Activated T-cell treated with anti-CD3 and anti-CD28 coated beads, Interleukin-2, amount 50 U/mL, for 1 hour (primary cell): ENCODE measurements at places on chromosomes 3 and 15.

- DNase-seq = no peak
Measured at GRCh38 chr3:133441867-133442270, 42.0 kb downstream of the BFSP2 start.

DNA sequence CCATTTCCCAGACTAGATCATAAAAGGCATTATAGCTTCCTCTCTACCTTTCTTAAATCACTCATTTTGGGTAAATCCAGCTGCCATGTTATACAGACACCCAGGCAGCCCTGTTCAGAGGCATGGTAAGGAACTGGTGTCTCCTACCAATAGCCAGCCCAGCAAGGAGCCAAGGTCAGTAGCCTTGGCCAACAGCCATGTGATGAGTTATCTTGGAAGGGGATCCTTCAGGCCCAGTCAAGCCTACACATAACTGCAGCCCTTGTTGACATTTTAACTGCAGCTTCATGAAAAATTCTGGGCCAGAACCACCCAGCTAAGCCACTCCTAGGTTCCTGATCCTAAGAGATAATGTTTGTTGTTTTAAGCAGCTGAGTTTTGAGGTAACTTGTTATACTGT, 29.0 kb upstream of the ZMAT3 start:
- DNase-seq = no peak

DNA sequence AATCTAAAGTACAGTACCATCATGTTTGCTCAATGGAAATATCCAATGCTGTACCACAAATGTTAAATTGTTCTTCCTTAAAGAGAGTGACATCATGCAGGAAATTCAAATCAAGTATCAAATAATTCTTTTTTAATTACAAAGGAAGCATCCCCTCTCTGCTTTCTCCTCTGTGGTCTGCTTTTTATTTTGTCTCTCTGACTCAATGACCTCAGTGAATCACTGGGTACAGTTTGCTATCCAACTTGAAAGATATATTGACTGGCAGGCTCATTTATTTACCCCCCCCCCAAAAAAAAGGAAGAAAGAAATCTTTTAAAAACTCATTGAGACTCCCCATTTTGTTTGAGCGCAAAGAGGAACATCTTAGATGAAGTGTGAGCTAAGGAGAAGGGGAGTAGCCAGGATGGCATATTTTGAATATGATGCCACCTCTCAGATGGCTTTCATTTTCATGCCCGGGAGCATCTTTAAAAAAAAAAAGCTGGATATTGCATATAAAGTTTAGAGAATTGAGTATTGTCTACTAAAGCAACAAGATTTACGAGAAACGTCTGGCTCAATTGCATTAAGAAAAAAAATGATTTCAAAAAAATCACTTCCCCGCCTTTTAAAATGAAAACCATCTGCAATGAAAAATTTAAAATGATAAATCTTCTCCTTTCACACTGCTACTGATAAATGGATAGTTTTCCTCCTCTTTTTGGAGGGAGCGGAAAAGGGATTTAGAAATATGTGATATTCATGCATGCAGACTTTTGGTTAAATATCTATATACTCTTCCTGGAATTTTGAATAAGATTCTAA, 307.1 kb upstream of the DPH6 start:
- DNase-seq = no peak

- no peak for DNase-seq
Measured at GRCh38 chr15:72486144-72486543, 12.0 kb downstream of the ARIH1 start.

DNA sequence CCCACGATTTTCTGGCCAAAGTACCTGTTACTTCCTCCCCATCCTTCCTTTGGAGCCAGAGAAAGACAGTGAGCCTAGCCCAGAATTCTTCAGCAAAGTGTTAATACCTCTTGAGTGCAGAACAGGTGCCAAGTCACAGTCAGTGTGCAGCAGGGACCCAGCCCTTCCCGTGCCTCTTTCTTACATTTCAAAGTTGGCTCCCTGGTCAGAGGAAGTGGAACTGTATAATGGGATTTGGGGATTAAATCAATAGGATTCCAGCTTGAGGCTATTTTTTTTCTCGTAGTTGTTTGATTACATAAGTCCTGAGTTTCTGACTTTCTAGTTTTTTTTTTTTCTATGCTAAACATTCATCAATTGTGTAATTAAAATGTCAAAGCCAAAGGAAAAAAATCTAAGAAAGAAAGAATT, 52.6 kb upstream of the ABHD10 start:
- DNase-seq = no peak

DNA sequence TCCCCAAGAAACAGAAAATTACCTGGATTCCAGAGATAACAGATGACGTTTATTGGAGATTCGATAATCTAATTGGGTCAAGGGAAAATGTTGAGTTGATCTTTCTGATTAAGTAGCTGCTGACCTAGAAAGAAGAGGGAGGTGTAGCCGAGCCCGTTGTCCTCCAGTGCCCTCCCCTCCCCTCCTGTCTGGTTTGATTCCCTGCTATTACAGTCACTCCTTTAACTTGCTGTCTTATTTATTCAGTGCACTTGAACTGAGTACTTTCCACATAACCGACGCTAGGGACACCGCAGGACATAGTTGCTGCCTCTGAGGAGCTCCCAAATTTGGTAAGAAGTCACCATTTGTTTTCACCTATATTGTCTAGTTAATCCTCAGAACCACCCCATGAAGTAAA, 103.7 kb downstream of the AQP9 start:
- no peak for DNase-seq

- DNase-seq = peak; percentile 4
Measured at GRCh38 chr15:77831986-77832385, 199.3 kb upstream of the LINGO1 start.

DNA sequence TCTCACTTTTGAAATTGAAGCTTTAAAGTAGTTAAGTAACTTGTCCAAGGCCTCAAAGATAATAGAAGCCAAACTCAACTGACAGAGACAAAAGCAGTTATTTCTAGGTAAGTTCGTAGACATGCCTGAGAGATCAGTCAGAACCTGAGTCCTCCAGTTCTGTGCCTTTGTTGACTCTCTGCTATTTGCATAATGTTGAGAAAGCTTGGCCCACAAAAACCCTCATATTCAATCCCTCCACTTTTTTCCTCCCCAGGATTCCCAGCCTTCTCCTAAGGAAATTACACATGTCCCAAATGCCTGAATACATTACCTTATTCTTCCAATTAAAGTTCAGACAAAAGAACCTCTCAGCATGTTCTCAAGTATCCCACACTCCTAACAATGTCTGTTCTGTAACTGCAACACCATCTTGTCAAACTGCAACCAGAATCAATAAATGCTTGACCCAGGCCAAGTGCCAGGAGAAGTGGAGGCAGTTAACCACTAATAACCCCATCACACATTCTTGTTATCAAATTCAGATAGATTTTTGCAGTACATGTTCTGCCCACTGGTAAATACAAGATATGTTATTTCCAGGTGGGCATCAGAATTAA, 217.8 kb downstream of the LRRC3B start:
- no peak for DNase-seq

DNA sequence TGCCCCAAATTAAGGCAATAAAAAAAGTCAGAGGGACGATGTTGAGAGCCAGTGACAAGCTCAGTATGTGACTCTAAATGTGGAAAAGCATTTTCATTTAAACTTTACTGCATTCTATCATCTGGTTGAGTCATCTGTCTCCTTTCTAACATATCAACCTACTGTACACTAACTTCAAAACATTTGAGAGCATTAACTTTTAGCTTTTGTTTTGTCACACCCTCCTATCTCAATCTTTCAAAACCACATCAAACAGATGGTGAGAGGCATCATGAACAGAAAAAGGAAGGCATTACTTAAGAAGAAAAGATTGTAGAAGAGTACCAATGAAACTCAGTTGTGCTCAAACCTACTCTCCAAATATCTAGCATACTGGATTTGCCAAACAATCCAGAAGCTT, 4.8 kb downstream of the LRRC58 start:
- no peak for DNase-seq

GRCh38 chr15:36278219-36278618, 301.2 kb upstream of the CDIN1 start:
- DNase-seq = no peak

DNA sequence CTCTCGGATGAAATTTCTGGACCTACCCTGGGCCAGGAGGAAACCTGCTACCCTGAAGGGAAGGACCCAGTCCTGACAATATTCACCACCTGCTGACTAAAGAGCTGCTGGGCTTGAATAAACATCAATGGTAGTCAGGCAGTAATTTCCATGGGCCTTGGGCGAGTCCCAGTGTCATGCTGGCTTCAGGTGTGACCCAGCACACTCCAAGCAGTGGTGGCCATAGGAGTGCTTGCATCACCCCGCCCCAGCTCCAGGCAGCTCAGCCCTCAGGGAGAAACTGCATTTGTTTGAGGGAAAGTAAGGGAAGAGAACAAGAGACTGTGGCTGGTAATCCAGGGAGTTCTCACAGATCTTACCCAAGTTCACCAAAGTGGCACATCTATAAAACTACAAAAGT, 261.8 kb upstream of the DCBLD2 start:
- no peak for DNase-seq

- no peak for DNase-seq
Measured at GRCh38 chr3:87267953-87268645, 8.3 kb downstream of the POU1F1 start.

DNA sequence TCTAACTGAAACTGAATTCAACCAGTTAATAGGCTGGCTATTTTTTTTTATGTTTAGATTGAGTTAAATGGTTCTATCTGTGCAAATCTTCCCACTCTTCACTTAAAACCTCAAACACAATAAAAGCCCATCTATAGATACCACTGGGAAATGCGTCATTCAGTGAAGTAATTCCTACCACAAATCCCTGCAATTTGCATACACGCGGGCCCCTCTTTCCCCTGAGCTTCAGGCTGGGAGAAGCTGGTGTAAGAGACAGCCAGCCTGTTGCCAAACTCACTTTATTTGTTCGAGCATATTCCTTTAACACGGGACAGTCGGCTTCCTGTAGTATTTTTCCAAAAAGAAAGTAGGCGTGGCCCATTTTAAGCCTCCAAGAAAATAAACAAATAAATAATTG, 26.0 kb upstream of the MCTP2 start:
- no peak for DNase-seq

- DNase-seq = no peak
Measured at GRCh38 chr3:111311709-111312235, 230.2 kb upstream of the CD96 start.

DNA sequence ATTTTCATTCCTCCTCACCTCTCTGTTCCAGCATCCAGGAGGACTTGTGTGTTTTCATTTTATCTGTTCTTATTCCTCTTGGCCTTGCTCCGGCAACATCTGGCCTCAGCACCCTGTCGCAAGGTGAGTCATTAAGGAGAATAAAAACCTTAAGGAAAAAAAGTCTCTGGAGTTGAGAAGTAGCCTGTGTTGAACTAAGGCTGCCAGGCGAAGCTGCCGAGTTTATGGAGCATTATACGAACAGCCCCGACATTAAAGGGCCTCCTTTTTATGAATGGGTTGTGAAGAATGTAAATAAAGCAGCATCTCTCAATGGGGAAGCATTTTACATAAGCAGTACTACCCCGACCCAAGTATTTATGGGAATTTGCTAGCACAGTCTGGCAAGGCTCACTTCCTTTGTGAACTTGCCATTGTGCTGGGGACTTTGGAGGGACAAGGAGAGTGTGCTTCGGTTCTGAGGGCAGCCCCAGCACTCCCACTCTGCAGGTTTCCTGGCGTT, 4.7 kb downstream of the BAHD1 start:
- DNase-seq = no peak

DNA sequence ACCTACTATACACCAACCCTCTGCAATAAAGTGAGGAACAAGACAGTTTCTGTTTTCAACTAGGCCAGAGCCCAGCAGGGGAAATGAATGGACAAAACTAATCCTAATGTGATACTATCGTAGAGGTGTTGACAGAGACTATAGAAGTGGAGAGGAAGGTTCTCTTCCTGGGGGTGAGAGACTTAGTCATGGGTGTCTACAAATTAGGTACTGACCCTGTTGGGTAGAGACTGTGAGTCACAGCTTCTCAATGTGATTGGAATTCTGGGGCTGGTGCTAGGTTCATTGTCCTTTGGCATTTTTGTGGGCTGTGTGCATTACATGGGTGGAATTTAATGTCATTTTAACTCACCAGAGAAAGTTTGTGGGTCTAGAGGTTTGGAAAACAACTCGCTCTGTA, 79.3 kb downstream of the ADAMTSL3 start:
- DNase-seq = no peak

- no peak for DNase-seq
Measured at GRCh38 chr3:9883706-9884554, 3.9 kb upstream of the CIDEC start.

- no peak for DNase-seq
Measured at GRCh38 chr3:99825004-99825640, 7.5 kb downstream of the CMSS1 start.

DNA sequence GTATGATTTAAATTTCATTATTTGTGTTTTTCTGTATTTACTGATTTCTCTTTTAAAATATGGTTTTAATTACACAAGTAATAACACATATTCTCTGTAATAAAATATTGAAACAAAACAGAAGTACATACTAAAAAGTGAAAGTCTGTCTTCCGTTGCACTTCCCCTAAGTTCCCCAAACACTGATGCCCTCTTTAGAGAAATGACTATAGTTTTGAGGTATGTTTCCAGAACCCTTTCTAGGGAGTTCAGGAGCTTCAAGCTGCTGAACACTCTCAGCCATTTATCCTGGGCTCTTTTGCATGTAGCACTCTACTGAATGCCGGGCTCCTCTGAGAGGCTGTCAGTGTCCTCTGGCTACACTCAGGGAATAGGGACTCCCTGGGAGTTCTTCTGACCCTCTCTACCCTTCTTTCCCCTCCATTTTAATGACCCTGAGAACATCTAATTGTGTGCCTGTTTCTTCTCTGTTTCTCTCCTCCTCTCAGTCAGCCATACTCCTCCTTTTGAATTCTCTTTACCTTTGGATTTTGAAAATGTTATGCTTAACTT, 60.4 kb upstream of the KCNAB1 start:
- DNase-seq = no peak

DNA sequence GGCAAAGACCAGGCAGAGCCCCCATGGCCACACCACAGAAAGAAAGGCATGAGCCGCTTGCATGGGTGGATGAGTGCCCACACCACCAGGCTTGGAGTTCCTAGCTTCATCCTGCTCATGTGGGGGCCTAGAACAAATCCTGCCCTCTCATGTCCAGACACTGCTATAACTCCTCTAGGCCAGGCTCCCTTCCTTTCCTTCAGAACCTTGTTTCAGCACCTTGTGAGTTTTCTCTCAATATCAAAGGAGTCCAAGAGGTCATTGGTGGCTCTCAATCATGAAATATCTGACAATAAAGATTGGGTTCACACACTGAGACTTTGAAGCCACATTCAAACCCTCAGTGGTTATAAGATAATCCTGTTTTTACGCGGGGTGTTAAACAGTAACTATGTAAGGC, 12.7 kb downstream of the SLC6A20 start:
- DNase-seq = no peak

GRCh38 chr3:58591517-58592510, 14.6 kb upstream of the FAM107A start:
- DNase-seq = no peak

DNA sequence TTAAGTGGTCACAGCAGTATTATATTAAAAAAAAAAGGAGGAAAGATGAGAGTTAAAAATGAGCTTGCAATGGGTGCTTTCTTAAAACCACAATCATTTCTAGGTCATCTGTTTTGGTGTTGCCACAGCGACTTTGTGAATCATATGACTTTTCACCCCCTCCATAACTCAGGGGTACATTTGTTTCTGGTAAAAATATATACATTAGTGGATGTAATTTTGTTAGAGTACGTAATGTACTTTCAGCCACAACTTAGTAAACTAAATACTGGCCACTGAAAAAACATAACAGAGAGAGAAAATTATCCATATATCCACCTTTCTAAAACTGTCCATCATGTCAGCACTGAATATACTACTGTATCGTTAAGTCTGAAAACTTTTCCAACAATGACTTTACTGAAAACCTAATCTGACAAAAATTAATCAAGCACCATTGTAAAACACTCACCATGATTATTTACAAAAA, 3.4 kb downstream of the ANKRD28 start:
- DNase-seq = no peak

- DNase-seq = no peak
Measured at GRCh38 chr3:151733613-151734012, at the start of gene AADACL2. Gene AADACL2, plus strand, starts transcription at chr3:151733927. Its CDS starts 109 bp downstream, at chr3:151734036.
